ENCODE measurements at places on chromosomes 3 and 15. TPM values are rescaled to one million over a fixed set of nuclear protein-coding genes. Genes with fewer than 3 reads are reported as not detected.

GRCh38 chr15:29889542-29890329 is 67.5 kb upstream of the TJP1 start:
- no peak for DNase-seq

DNA sequence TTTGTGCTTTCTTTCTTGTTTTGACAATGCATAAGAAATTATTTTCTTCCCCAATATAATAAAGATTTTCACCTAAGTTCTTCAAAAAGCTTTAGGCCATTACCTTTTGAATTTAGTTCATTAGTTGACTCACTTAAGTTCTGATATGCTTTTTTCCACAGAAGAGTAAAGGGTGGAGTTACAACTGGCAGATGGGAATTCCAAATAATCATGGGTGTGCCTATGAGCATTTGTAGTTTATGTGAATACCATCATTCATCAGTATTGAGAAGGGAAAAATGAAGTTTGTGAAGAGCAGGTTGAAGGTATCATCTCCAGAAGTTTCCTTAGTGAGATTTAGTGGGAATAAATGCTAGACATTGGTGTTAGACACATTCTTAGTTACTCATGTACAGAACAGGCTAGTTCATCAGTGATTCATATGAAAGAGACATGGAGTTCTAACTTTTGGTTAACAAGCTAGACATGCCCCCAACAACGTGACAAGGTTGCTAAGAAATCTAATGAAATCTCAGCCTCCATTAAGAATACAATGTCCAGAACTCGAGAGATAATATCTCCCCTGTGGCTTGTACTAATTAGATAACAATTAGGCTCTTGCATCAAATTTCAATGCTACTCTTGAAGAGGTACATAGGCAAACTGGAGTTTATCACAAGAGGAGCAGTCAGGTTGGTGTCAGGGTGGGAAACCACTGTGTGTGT is 16.9 kb upstream of the ALCAM start:
- no peak for DNase-seq

DNA sequence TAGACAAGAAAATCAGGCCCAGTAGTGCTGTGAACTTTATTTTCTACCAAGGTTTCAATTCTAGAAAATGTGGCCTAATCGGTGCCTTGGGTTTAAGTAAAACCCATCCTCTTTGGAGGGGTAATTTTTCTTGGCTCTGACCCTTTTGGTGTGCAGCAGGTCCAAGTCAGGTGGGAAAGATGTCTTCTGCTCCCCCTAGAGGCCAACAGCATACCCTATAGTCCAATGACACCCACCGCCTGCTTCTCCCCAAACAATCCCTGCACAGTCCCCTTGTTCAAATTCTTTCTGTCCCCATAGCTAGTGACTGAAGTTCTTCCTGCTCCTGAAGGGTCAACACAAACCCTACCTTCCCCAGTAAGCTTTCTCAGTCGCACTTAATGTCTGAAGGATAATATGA is 261.8 kb upstream of the GOLGA6L4 start:
- DNase-seq = no peak

DNA sequence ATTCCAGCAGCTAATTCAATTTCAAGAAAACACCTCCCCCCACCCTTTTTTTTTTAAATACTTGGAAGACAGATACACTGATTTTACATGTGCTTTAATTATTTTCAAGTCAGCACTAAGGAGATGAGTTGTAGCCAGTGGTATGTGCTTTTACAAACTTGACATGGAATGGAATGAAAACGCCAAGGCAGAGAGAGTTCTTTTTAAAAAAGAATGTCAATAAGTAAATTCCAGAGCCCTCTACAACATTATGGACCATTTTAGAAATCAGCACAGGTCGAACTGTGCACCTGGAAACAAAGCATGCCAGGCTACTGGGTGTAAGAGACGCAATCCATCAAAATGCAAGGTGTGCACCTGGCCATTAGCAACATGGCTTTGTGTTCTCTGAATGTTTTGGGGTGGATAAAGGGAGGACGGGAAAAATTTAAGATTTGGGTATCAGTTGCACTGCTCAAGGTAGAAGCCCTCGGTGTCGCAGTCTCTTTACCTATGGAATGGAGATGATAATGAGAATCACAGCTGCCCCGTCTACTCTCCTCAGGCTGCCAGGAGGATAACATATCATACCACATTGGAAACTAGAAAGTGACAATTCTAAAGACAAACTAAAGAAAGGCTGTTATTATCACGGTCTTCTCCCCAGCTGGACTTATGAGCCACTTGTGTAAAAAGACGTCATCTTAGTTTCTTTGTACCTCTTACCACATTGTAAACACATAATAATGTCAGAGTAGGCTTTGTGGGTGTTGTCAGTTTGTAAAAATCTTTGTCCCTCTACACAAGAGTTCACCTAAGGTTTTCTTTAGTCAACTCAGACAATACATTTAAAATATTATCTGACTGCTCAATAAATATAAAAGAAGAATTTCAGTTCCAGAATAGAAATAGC is 107.4 kb upstream of the PRICKLE2 start:
- DNase-seq = no peak

DNA sequence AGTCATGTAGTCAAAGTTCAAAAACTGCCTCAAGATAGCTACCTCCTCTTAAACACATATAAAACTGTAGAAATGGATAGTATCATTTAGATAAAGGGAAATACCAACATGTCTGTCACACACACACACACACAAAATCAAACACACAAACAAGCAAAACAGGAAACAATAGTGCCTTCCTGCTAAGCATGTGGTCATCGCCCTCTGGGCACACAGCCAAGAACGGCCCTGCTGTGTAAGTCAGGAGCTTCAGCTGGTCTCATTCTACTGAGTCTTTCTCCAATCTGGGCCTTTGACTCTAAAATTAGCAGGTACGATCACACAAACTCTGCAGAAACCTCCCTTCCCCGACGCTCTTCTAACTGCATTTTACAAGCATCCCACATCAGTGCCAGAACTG is 272.2 kb upstream of the CHRNA7 start:
- DNase-seq = no peak

DNA sequence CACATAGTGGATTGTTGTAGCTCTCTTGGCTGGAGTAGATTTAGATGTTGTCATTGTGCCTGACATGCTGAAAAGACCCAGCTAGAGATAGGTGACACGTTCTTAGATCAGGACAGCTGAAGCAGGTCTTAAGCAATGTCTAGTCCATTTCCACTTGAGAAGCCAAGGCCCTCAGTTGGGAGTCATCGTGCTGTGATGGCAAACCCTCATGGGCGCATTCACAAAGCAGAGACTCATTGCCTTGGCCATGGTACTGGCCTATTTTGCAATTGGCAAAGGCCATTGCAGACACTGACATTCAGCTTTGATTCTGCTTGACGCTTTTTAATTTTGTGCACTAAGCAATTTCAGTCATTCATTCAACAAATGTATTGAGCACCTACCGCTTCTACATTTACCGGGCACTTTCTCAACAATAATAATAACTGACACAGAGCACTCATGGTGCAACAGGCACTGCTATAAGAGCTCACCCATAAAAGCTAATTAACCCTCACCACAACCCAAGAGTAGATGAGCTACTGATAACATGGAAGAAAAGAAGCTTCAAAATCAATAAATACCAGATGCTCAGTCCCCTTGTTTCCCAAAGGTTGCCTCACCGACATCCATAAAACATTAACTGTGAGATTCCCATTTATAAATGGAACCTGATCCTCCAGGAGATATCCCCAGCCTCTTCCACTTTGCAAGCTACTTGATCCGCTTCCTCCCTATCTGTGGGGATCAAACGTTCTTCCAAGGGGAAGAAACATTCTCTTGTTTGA is 200.1 kb downstream of the TLE3 start:
- DNase-seq = no peak

FBXL2 gene
- total RNA-seq = not detected
